ENCODE measurements at places on chromosomes 7 and 10.

GRCh38 chr7:1234049-1234880 is 1.6 kb downstream of the UNCX start:
- no peak for DNase-seq

GRCh38 chr10:128364631-128365030 is 238.4 kb upstream of the MKI67 start:
- DNase-seq = no peak

DNA sequence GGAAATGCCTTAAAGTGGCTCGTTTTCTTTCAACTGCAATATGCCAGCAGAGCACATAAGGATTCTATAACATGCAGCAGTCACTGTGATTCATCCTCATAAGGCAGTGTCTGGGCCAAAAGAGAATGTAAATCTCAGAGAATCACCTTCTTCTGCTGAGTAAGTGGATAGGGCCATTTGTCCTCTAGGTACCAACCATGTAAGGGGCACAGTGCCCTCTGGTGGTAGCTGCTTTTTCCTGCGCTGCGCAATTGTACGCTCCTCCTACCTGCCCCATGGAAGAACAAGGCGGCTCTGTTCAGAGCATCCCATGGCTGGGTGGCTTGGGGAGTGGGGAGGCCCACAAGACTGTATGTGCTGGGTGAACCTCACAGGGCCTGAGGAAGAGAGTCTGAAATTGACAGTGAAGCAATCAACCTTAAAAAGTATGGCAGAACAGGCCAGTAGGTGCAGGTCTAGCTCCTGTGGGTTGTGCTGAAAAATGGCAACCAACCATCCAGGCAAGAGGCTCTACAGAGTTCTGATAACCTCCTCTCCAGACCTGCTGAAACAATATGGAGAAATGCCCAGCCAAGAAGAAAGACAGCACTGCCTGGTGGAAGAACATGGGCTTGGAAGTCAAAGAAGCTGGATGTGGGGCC is 78.6 kb upstream of the C10orf90 start:
- peak; percentile 52 for DNase-seq

- no peak for DNase-seq
Measured at GRCh38 chr7:74344786-74345185, 55.6 kb downstream of the CLIP2 start.

All from activated naive CD4-positive, alpha-beta T cell treated with Interleukin-2 at 50 U/mL for 16 hours (primary cell).